KG1 (cell line): ENCODE measurements at places on chromosomes 12 and 14.
A peak's percentile ranks its signal among the peaks of the same experiment; 100 is the strongest.

GRCh38 chr14:88639221-88639620 lies 76.4 kb downstream of the ZC3H14 start:
- DNase-seq = no peak

DNA sequence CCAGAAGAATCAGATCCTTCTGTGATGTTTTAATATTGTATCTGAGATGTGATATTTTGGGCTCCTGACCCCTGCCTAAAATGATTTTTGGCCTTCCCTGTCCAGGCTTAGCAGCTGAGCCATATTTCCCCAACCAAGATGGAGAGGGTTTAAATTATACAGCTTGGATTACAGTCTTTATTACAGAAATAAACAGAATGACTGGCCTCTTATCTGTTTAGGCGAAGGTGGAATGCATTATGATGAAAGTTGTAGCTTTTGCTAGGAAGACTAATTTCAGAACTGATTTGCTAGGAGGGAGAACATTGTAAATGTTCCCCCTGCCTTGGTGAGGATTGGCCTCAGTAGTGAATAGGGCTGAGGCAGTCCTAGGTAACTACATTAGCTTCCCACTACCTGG lies 23.3 kb downstream of the BMAL2 start:
- no peak for DNase-seq

DNA sequence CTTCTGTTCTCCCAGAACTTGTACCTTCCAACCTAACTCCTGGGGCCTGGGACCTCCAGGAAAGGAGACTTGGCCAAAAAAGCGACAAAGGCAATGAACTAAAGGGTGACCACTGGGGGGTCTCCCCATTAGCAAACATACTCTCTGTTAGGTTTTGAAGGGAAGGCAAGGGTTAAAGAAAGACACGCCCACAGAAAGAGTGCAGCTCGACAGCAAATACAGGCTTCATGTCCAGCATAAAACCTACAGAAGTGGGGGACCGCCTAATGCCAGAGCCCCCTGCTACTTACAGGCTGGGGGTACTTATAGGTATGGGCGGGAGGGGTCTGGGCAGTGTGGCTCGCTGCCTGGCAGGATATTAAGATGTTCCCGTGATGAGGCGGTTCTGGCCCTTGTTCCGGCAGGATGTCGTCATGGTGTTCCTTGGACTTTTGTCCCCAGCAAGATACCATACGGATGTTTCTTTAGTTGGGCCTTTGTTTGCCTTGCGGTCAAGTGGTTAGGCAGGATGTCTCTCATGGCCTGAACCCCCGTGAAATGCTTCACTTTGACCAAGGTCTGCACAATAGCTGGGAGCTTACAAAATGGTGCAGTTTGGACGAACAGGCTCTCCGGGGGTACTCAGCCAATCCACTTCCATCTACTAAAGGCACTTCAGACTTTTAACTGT lies 53.4 kb downstream of the PRMT8 start:
- DNase-seq = no peak

- no peak for DNase-seq
Measured at GRCh38 chr14:68318828-68319227, 474.0 kb downstream of the ZFP36L1 start.

GRCh38 chr14:23568600-23569331 lies 1.2 kb upstream of the AP1G2 start:
- DNase-seq = peak; percentile 40

DNA sequence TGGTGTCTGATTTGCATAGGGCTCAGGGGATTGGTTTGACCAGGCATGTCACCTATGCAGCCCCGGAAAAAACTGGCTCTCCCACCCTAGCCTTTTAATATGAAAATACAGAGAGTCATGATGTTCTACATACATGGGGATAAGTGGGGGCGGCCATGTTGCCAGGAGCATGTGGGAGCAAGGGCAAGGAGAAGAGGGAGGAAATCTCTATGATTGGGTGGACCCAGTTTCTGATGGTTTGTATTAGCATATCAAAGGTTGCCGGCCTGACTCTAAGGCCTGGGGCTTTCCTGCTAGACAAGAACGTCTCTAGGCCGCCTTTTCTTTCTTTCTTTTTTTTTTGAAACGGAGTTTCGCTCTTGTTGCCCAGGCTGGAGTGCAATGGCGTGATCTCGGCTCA lies 123.4 kb upstream of the CPSF6 start:
- no peak for DNase-seq

DNA sequence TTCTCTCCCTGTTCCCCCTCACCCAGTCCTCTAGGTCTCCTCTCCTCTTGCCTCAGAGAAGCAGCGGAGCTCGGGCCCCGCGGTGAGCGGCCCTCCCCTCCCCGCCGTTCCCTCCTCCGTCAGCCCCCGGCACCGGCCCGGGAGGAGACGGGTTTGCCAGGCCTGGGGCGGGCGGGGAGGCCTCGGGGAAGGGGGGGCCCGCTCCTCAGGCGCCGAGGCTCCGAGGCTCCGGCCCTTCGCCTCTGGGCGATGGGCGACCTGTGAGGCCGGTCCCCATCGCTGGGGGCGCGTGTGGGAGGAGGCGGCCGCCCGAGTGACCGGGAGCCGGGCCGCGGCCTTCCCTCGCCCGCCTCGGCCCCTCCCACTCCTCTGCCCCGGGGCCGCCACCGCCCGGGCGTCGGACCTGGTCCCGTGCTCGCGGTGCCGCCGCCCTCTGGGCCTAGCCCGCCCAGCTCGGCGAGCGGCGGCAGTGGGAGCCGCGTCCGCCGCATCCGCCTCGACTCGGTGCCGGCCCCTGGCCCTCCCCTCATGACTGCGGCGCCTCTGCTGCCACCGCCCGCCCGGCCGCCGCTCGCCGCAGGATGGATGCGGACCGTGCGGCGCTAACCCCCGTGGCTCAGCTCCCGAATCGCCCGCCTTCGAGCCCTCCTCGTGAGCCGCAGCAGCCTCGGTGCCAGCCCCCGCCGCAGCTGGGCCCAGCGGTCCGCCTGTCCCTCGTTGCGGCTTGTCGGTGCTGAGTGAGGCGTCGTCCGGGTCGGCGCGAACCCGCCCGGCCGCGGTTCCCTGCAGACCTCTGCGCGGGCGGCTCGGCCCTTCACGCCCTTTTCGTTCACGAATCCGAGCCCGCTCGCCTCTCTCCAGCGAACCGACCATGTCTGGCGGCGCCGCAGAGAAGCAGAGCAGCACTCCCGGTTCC lies 574 bp downstream of the WNK1 start:
- DNase-seq = no peak

DNA sequence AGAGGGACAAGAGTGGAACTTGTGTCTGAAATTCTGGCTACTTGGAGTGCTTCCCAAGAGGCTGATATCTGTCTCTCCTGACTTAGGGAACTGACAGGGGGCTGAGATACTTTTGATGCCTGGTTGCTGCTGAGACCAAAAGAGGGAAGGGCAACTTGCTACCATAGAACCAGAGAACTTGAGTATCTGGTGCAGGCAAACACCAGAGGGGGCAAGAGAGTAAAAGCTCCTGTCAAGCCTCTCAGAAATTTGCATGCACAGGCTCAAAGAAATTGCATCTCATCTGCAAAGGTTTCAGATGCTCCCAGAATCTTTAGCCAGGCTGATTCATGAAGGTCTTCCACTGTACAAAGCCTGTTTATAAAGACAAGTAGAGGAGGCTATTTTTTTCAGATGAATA lies 391.3 kb upstream of the FOXG1 start:
- DNase-seq = no peak

DNA sequence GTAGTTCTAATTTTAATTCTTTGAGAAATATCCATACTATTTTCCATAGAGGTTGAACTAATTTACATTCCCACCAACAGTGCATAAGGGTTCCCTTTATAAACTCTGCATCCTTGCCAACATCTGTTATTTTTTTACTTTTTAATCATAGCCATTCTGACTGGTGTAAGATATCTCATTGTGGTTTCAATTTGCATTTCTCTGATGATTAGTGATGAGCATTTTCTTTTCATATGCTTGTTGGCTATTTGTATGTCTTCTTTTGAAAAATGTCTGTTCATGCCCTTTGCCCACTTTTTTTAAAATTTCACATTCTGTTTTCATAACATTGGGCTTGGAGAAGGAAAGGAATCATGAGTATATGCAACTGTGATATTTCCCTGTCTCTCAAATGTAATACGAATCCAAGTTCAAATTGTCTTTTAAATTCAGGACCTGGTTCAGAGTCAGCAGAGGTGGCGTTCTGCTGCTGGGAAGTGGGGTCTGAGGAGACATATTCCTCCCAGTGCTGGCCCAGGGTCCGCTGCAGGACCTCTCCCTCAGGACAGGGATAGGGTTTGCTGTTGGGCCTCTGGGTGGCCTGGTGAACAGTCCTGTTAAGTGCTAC lies 81.2 kb upstream of the ETV6 start:
- no peak for DNase-seq
